NCI-H187 (cell line): ENCODE measurements at places on chromosomes 2 and 18.

GRCh38 chr2:220787251-220787650 is 784.9 kb downstream of the EPHA4 start:
- no peak for DNase-seq

DNA sequence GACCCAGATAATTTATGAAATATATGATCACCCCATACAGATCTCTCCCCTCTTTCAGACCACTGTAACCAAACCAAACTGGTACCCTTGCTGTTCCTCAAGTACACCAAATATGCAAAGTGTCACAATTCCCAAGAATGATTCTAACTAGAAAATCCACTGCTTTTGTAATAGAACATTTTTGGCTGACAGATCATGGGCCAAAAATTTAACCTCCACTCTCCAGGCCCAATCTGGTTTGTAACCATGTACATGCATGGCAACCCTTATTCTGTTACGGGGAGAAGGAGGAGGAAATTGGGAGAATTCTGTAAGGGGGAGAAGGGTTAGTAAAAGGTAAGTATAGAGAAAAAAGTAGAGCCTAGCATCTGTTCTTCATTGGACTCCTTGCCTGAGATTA is 62.0 kb downstream of the IKZF2 start:
- DNase-seq, result no peak

DNA sequence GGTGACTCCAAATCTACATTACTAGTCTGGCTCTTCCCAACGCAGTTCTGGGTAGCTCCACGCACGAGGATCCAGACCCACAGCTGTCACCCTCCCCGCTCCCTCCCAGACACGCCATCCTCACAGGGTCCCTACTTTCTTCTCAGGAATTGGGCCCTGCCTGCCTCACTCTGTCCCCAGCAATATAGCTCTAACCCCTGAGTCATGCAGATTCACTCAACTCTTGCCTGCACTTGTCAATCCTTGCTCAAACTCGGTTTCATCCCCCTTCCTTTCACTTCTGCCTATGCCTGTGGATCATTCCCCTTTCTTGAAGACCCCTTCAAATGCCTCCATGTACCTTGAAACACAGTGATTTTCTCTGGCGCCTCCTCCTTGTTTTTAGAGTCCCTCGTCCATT is 5.0 kb downstream of the ST8SIA5 start:
- no peak for DNase-seq

GRCh38 chr2:235141411-235142128 is 189.8 kb downstream of the SH3BP4 start:
- DNase-seq, result no peak

GRCh38 chr2:202690321-202690900 is 55.6 kb downstream of the FAM117B start:
- DNase-seq, result no peak

GRCh38 chr2:45121236-45121927 is 112.1 kb upstream of the SIX2 start:
- DNase-seq, result peak; percentile 72

GRCh38 chr2:65182570-65182969 is 45.1 kb upstream of the ACTR2 start:
- no peak for DNase-seq

DNA sequence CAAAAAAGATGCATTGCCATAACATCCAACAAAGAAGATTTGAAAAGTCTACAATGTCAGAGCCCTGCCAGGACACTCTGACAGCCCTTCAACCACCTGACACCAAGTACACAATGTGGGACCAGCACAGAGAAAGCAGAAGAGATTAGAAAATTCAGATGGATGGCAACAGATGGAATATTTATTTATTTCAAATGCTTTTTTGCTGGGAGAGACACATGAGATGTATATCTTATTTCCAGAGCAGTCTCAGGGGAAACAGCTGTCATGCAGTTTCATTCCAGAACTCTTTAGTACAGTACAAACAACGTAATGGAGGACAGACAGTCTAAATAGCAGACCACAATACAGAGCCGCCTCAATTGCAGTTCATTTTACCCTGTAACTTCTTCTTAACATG is 110.1 kb downstream of the MAIP1 start:
- DNase-seq, result no peak

GRCh38 chr2:236993286-236993685 is 92.4 kb upstream of the COPS8 start:
- DNase-seq, result no peak

GRCh38 chr18:75324686-75325257 is 102.7 kb downstream of the SMIM21 start:
- no peak for DNase-seq

DNA sequence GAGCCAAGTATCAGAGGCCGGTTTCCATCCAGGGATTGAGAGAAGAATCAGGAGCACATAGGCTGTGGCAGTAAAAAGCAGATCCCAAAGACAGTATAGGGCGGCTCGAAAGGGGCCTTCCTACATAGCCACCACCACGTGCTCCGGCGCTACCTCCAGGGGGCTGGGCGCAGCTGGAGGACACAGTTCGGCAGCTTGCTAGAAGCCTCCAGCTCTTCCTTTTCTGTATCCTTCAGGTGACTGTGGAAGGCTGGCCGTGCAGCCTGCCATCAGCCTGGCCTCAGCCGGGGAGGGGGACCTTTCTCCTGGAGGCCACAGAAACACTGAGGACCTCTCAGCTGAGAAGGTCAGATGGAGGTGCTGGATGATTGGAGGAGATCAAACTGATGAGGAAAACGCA is 183.6 kb upstream of the GLI2 start:
- no peak for DNase-seq

DNA sequence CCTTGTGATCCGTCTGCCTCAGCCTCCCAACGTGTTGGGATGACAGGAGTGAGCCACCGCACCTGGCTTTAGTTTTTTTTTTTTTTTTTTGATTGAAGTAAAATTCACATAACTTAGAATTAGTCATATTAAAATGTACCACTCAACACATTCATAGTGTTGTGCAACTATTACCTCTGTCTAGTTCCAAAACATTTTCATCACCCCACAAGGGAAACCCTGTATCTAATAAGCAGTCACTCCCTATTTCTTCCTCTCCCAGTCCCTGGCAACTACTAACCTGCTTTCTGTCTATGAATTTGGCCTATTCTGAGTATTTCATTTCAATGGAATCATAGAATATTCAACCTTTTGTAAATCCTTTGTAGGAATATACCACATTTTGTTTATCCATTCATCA is 123.9 kb upstream of the FAM117B start:
- DNase-seq, result no peak

- no peak for DNase-seq
Measured at GRCh38 chr18:58756148-58756547, 84.9 kb downstream of the MALT1 start.

DNA sequence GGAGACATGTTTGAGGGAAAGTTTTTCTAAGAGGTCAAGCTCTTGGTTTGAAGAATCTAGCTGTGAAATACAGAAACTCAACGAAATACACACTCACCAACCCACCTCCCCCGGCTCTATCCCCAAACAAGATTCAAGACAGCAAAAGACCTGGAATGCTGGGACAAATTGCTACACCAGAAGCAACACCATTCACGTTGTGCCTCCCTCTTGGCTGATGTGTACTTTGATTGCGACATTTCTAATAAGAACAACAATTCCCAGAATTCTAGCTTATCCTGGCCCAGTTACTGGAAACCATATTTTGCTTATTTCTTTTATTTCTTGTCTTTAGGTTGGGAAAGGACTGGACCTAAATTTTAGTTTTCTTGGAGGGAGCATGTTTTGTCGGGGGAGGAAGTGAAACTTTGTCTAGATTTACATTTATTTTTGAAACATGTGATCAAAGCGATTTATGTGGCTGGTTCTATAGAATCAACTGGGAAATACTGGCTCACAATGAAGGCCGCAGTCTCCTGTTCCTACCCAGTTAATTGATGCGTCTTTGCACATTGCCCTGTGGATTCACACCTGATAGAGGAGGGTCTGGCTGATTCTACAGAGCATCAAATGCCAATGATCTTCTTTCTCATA is 29.6 kb upstream of the LPIN1 start:
- DNase-seq, result no peak

GRCh38 chr2:57440437-57440836 is 606.2 kb upstream of the VRK2 start:
- DNase-seq, result no peak

- DNase-seq, result no peak
Measured at GRCh38 chr18:48920408-48921038, 30.2 kb downstream of the SMAD7 start.

GRCh38 chr2:23385351-23385747 is 370 bp downstream of the KLHL29 start:
- no peak for DNase-seq

DNA sequence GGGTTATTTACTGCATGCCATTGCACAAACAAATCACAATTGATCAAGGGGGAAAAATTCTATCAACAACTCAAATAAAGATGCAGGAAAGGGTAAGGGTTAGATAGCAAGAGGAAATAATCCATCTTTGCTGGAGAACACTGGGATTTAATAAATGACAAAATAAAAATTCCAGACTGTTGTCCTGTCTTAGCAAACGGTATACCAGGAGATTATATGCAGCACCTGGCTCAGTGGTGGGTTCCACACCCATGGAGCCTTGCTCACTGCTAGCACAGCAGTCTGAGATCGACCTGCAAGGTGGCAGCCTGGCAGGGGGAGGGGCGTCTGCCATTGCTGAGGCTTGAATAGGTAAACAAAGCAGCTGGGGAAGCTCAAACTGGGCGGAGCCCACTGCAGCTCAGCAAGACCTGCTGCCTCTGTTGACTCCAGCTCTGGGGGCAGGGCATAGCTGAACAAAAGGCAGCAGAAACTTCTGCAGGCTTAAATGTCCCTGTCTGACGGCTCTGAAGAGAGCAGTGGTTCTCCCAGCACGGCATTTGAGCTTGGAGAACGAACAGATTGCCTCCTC is 296.5 kb upstream of the THSD7B start:
- no peak for DNase-seq

DNA sequence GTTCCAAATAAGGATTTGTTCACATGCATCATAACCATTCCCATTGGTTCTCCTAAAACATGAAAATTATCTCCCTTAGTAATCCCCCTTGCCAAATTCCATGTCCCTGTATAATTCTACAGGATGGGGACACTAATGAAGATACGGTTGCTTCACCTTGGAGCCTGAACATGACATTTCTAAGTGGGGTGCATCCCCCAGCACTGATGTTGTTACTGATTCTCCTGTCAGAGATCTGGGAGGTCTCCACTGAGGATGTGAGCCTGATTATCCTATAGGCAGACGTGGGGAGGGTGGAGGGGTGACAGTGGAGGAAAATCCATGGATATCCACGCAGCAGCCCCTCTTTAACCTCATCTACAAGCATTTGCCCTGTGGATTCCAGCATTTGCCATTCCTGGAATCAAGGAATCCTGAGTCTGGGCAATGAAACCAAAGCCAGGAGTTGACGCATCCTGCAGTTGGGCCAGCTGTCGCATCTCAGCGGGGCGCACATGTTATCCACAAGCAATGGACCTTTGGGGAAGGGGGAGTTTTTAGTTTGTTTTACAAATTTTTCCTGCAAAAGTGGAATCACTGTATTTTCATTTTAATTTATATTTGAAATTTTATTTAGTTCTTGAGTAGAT is 57.3 kb downstream of the HK2 start:
- DNase-seq, result no peak

DNA sequence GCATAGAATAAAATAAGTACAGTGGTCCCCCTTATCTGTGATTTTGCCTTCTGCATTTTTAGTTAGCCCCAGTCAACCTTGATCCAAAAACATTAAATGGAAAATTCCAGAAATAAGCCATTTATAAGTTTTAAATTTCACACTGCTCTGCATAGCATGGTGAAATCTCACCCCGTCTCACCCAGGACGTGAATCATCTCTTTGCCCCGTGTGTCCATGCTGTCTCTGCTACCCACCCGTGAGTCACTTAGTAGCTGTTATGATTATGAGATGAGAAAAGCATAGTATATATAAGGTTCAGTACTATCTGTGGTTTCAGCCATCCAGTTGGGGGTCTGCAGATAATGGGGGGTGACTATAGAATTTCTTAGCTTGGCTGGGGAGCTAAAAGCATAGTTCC is 67.3 kb downstream of the RHBDD1 start:
- no peak for DNase-seq

DNA sequence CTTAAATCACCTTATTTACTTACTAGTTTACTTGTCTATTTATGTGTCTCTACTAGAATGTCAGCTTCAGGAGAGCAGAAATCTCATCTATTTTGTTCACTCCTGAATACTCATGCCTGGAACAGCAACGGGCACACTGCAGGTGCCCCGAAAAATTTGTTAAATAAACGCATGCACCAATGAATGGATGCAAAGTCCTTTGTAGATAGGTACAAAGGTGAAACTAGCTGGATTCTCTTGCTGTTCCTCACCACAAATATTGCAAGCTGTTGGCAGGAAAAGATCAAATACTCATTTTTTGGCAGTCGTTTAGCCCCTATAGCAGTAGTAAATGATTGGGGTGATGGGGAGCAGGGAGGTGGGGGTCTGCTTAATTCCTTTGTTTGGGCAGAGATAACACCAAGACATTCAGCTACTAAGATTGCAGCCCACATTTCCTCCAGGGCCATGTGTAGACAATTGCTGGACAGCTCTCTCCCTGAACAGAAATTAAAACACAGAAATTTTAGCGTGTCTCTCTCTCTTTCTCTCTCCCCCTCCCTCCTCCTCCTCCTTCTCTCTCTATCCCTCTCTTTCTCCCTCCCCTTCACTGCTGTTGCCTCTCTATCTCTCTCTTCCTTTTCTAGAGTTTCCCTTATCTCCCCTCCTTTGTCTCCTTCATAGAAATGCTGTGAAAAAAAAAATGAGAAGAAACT is 5.4 kb downstream of the MARCHF4 start:
- no peak for DNase-seq

GRCh38 chr2:29119211-29119610 is 4.0 kb downstream of the CLIP4 start:
- DNase-seq, result no peak
